Posterior vena cava (tissue), 2 donors: ENCODE measurements at places on chromosomes 7 and 10. TPM values are rescaled to one million over a fixed set of nuclear protein-coding genes. Genes with fewer than 3 reads are reported as not detected.

Gene TMEM213
- not detected for total RNA-seq

Gene KCNK18
- total RNA-seq: not detected

Gene PGAM1
- 153 TPM for total RNA-seq

Gene TMED4
- 50.3 TPM for total RNA-seq

Gene CTAGE8
- 0.60 TPM for total RNA-seq

Gene GUSB
- total RNA-seq: 38.4 TPM

Gene OR2A12
- total RNA-seq: not detected

Gene NUDT13
- 2.0 TPM for total RNA-seq

Gene ADCYAP1R1
- total RNA-seq: 4.3 TPM

Gene SPRN
- 0.19 TPM for total RNA-seq

Gene SPDYE16
- 0.28 TPM for total RNA-seq

Gene FKBP9
- 163 TPM for total RNA-seq

Gene HTR5A
- total RNA-seq: not detected

Gene SPAM1
- not detected for total RNA-seq

Gene TAF3
- 9.9 TPM for total RNA-seq

Gene PLPP4
- not detected for total RNA-seq

Gene HOXA13
- total RNA-seq: 0.14 TPM

Gene SPDYE6
- total RNA-seq: not detected

Gene OR6V1
- not detected for total RNA-seq

Gene CEP55
- total RNA-seq: 0.48 TPM

Gene SPDYE8
- total RNA-seq: not detected

Gene GALNT17
- 24.7 TPM for total RNA-seq

Gene TMEM139
- 0.29 TPM for total RNA-seq

Gene PODXL
- 46.7 TPM for total RNA-seq

Gene SMO
- 7.4 TPM for total RNA-seq

Gene STAMBPL1
- total RNA-seq: 6.0 TPM

Gene PDGFA
- 63.1 TPM for total RNA-seq

Gene CUBN
- total RNA-seq: 2.3 TPM

Gene CALHM1
- not detected for total RNA-seq

Gene AVPI1
- 17.6 TPM for total RNA-seq

Gene MRLN
- total RNA-seq: not detected

Gene PVRIG
- 0.42 TPM for total RNA-seq

Gene NCOA4
- total RNA-seq: 123 TPM

Gene GPR22
- total RNA-seq: not detected

Gene UBE2D1
- total RNA-seq: 21.3 TPM

Gene DNAH11
- total RNA-seq: 0.81 TPM

Gene PAX4
- total RNA-seq: not detected

Gene VWA2
- total RNA-seq: not detected

Gene EVX1
- not detected for total RNA-seq

Gene TUBAL3
- not detected for total RNA-seq

Gene PNPLA8
- total RNA-seq: 39.6 TPM

Gene ALOX5
- total RNA-seq: 20.1 TPM

Gene BEND7
- 10.1 TPM for total RNA-seq

Gene EIF4EBP2
- total RNA-seq: 50.1 TPM

Gene CUZD1
- 0.48 TPM for total RNA-seq
